Stimulated activated CD4-positive, alpha-beta T cell treated with anti-CD3 and anti-CD28 coated beads, Interleukin-1b, Interleukin-23, amount 100 ng/mL, for 1 hour (primary cell): ENCODE measurements at places on chromosomes 6 and 20.

- no peak for DNase-seq
Measured at GRCh38 chr20:9467995-9468394, 46.4 kb upstream of the LAMP5 start.

GRCh38 chr6:3527651-3527977 lies 70.8 kb upstream of the SLC22A23 start:
- DNase-seq, result no peak

GRCh38 chr6:10174056-10174455 lies 240.8 kb downstream of the TFAP2A start:
- DNase-seq, result no peak

DNA sequence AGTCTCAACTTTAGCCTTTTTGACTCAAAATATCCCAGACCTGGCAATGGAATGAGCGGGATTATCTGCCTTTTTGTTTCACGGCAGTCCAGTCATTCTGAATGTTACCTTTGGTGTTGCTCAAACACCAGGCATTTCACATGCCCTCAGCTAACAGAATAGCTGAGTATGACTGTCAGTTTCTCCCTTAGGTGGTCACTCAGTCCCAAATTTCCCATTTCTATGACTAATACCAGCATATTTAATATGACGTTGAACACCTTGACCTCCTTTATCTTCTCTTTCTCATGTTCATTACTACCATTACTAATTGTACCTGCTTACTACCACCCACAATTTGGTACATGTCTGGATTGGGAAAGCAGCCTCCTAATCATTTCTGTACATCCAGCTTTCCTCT lies 65.2 kb downstream of the EDN1 start:
- no peak for DNase-seq

GRCh38 chr6:149414821-149415220 lies 14.8 kb downstream of the SUMO4 start:
- no peak for DNase-seq

DNA sequence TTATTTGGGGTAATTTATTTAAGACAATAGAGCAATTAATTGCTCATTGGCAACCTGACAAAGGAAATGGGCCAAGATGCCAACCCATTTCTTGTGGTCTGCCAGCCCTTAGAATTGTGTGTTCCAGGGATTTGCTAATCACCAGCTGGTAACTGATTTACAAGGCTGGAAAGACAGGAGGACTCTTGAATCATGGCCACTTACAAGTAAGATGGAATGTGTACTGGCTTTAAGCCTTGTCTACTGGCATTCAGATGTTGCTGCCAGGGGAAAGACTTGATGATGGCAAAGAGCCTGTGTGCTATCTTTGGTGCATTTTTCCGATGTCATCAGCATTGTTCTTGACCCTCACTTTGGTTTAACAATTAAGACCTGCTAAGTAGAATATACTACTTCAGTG lies 91.0 kb downstream of the BCKDHB start:
- no peak for DNase-seq

- no peak for DNase-seq
Measured at GRCh38 chr6:106564476-106564875, 64.8 kb downstream of the RTN4IP1 start.

DNA sequence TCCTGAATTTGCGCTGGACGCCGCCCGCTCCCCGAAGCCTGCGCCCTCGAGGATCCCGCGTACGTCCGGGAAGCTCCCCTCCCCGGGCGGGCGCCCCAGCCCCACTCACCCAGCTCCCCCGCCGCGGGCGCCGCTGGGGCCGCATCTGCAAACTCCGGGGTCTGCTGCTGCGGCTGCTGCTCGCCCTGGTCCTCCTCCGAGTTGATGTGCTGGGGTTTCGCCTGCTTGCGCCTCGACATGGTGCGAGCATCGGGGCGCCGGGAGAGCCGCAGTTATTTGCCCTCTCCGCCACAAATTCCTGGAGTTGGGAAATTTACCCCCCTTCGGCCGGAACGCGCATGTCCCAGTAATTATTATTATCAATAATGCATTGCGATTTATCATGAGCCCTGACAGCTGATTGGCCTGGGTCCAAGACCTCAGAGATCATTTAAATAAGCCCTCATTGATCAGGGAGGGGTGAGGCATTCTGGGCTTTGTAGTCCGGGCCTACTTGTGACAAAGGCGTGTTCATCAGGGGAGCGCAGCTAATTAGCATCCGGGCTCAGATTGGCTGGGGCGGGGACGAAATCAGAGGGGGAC lies at the start of gene SALL4:
SALL4 (minus strand) TSS at position 352 of the 582 bp plus-strand sequence; CDS start at position 239, 113 bp downstream.
- DNase-seq, result no peak

GRCh38 chr6:154226461-154226860 lies 130.1 kb downstream of the IPCEF1 start:
- no peak for DNase-seq

- no peak for DNase-seq
Measured at GRCh38 chr6:42350911-42351310, 100.8 kb downstream of the TRERF1 start.

DNA sequence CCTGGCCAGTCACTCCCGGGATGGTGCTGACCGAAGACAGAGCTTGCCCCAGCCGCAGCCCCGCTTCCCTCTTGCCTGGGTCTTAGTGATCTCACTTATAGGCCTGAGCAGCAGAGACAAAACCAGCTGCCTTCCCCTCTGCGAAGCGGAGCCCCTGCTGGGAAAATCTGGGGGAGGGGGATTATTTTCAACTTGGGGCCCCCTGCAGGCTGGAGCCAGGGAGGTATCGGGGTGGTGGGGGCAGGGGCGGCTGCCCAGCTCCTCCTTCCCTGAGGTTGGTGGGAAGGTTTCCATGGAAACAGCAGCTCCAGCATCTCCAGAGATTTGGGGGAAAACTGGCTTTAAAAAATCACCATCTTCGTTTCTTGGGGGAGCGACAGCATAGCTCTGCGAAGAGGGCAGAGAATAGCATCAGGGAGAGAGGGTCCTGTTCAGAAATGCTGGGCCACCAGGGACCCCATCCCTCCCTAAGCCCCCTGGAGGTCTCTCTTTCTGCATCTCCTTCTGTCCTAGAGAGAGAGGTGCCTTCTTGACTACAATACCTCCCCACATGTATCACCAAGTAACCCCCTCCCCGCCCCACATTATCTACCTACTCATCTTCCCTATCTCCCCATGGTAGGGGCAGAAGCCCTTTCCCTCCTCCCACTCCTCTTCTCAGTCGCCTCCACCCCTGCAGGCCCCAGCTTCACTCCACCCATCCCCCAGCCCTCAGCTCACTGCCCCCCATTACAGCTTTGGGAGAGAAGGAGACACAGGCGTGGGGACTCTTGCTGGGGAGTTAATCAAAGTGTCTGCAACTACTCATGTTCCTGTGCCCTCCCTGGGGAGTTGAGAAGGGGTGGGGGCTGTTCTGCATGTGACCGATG lies 88.4 kb upstream of the CCDC167 start:
- no peak for DNase-seq

- no peak for DNase-seq
Measured at GRCh38 chr20:54126806-54127655, 46.8 kb downstream of the CYP24A1 start.

- DNase-seq, result no peak
Measured at GRCh38 chr6:121222656-121223055, 111.6 kb downstream of the TBC1D32 start.

DNA sequence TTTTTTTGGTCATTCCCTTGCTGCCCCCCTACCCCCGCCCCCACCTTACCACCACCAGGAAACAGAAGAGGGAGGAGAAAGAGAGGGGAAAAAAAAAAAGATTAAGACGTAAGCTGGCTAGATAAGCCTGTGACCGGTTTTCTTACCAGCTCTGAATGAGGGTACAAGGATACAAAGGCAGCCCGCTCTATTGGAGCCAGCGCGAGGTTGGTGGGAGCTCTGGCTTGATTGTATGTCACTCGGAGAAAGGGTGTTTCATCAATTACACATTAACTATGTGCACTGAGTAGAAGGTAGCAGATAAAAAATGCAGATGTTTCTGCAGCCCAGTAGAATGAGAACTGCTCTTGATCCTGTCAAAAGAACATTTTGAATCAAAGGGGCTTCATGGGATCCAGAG lies 28.6 kb upstream of the OLIG3 start:
- no peak for DNase-seq

DNA sequence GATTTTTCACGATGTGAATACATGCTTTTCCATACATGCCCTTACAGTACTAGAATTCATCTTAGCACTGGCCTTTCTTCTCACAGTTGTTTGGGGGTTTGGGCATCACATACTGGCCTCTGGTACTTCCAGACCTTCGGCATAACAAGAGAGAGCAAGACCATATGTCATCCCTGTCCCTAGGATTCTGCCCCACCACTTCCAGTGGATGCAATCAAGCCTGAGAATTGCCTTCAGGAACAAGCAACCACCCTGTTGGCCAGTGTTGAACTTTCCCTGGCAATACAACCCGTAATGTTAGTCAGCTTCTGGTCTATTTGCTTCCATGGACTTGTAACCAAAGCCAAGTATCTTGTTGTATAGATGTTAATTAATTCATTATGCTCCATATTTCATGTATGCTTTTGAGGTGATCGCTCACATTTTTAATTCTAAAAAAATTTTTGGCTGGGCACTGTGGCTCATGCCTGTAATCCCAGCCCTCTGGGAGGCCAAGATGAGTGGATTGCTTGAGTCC lies 15.4 kb upstream of the SLPI start:
- no peak for DNase-seq

GRCh38 chr20:16224836-16225235 lies 348.4 kb downstream of the KIF16B start:
- no peak for DNase-seq

GRCh38 chr20:42611889-42612837 lies 577.5 kb downstream of the PTPRT start:
- no peak for DNase-seq

DNA sequence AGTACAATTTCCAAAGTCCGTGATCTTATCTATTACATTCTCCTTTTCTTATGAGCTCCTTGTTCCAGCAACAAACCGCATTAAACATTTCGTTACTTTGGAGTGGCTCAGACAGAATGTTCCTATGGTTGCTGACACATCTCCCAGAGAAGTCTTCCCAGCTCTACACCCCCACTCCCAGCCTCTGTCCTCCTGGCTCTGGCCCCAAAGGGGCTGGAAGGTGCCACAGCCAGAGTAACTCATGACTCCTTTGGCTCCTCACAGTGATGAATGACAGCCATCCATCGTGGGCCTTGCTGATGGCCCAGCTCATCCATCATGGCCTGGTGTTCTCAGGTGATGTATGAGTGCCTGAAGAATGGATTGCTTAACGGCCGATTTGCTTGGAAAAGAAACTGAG lies 203.0 kb downstream of the DHX35 start:
- no peak for DNase-seq

GRCh38 chr20:64103871-64104666 lies 3.3 kb downstream of the NPBWR2 start:
- no peak for DNase-seq

DNA sequence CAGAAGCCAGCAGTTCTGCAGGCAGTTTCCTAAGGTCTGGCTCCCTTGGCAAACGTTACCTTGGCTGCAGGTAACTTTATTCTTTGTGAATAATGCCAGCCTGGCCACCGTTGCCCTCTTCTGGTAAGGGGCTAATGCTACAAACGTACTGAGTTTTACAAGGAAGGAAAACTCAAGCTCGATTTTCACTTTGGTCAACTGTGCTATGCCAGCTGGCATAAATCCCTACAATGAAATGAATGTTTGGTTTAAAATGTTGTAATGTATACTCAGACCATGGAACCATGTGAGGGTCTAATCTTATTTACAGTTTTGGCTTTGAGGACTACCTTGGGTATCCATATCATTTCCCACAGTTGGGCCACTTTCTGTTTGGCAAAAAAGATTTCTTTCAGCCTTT lies 101.4 kb downstream of the SLX4IP start:
- DNase-seq, result no peak

GRCh38 chr20:4763261-4763660 lies 41.6 kb downstream of the PRND start:
- no peak for DNase-seq

- no peak for DNase-seq
Measured at GRCh38 chr20:37283530-37284195, 5.8 kb upstream of the MANBAL start.

DNA sequence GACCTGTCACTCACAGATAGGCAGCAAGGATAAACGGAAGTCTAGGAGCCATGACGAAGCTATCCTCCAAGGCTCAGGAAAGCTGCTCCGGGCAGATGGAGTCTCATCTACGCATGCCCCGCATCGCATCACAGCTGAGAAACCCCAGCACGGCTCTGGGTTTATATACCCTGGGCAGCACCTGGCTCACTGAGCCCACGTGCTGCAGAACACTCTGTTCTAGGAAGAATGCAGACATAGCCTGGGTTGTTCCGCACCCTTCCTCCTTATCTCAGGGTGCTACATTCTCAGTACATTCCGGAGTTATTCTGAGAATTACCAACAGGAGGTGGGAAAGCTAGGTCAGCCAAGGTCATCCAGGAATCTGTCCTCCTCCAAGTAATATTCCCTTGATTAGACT lies 260.4 kb downstream of the CBLN4 start:
- no peak for DNase-seq

- DNase-seq, result no peak
Measured at GRCh38 chr6:116218866-116219265, 35.0 kb downstream of the TSPYL4 start.

DNA sequence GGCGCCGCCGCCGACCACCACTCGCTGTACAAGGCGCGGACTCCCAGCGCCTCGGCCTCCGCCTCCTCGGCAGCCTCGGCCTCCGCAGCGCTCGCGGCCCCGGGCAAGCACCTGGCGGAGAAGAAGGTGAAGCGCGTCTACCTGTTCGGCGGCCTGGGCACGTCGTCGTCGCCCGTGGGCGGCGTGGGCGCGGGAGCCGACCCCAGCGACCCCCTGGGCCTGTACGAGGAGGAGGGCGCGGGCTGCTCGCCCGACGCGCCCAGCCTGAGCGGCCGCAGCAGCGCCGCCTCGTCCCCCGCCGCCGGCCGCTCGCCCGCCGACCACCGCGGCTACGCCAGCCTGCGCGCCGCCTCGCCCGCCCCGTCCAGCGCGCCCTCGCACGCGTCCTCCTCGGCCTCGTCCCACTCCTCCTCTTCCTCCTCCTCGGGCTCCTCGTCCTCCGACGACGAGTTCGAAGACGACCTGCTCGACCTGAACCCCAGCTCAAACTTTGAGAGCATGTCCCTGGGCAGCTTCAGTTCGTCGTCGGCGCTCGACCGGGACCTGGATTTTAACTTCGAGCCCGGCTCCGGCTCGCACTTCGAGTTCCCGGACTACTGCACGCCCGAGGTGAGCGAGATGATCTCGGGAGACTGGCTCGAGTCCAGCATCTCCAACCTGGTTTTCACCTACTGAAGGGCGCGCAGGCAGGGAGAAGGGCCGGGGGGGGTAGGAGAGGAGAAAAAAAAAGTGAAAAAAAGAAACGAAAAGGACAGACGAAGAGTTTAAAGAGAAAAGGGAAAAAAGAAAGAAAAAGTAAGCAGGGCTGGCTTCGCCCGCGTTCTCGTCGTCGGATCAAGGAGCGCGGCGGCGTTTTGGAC lies 2.0 kb downstream of the SOX4 start:
- DNase-seq, result no peak
